Activated naive CD4-positive, alpha-beta T cell treated with anti-CD3 and anti-CD28 coated beads, Interleukin-2, amount 10 ng/mL, durations not matched to agents 7 days and 5 days (primary cell): ENCODE measurements at places on chromosomes 7 and 10.

- no peak for DNase-seq
These were observed 38.5 kb downstream of the BNIP3 start for GRCh38 chr10:131943021-131943814.

DNA sequence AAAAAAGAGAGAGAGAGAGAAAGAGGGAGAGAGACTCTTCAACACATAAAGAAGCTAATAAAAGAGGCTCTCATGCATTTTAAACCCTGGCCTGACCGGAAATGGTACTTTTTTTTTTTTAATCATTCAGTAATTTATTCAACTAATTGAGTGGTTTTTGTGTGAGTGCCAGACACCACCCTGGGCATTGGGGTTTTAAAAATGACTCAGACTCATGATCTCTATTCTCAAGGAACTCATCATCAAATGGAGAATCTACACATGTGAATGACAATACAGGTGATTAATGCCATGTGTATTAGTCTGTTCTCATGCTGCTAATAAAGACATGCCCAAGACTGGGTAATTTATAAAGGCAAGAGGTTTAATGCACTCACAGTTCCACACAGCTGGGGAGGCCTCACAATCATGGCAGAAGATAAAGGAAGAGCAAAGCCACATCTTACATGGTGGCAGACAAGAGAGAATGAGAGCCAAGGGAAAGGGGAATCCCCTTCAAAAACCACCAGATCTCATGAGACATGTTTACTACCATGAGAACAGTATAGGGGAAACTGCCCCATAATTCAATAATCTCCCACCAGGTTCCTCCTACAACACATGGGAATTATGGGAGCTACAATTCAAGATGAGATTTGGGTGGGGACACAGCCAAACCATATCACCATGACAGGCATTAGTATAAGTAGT, 158.5 kb upstream of the AUTS2 start:
- no peak for DNase-seq

- DNase-seq = no peak
These were observed 29.9 kb upstream of the ZNF273 start for GRCh38 chr7:64873155-64873500.

DNA sequence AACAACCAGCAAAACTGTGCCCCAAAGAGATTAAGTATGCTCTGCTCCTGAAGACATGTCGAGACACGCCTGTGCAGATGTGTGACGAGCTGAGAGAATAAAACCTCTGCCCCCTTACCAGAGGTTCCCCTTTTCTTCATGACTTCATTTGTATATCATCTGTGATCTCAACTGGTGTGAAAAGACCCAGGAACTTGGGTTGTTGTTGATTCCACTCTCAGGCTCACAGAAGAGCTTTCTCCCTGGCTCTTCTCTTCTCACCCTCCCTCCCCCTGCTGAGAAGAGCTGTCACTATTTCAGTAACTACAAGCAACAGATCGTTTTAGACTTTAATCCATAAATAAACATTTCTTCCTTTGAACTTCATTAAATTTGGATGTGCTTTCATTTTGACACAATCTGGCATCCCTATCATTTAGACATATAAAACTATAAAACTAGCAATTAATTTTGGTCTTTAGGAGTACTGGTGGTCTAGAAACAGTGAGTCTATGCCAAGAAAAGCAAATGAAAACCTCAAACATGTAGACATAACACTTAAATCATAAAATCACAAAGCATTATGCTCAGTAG, 179.3 kb upstream of the FZD8 start:
- no peak for DNase-seq

DNA sequence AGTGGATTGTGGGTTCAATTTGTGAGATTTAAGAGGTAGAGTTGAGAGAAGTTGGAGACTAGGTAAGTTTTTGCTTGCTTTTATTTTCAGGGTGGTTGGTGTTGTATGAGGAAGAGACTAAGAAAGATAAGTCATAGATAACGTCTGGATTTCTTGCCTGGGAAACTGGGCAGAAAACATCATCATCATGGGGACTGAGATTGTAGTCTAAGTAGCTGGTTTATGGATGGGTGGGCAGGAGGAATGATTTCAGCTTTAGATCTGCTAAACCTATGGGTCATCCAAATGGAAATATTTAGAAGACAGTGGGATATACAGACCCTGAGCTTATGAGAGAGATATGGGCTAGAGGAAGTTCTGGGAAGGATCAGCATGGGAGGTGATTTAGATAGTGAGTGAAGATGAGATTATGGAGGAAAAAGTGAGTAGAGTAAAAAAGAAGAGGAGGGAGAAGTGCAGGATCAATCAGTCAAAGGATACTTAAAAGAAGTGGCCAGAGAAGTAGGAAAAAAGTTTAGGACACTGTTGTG, 169.8 kb downstream of the WNT2 start:
- DNase-seq = no peak

- DNase-seq = no peak
These were observed 69.1 kb upstream of the LANCL2 start for GRCh38 chr7:55296070-55296469.

DNA sequence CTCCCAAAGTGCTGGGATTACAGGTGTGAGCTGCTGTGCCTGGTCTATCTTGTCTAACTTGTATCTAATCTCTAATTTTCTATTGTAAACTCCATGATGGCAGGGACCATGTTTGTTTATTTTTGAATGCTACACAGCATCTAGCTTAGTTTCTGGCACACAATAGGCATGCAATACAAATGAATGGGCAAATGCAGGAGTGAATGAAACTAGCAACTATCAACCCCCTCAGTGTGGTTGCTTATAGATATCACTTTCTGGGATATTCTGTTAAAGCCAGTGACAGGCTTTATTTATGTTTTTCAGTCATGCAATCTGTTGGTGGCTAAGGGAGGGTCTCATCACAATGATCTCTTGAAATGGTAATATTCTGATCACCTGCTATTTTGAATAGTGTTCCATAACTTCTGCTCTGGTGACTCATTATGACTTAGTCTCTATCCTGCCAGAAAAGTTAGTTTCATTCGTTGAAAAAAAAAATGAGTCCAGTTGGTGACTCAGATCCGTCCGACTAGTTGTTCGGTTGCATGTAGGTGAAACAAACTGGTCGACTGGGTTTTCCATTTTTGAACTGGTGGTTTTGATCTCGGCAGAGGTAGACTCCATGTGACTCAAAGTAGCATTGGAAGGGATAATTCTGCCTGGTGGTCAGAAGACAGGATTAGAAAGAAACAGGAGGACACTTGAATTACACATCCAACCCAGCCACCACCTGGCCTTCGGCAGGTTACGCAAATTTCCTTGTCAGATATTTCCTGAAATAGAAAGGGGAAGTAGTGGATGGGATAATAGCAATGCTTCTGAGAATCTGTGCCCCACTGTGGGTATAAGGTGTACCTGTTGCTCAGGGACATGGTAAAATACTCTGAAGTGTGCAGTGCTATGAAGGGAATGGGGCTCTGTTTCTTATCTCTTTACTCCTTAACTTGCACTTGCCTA, 76.8 kb downstream of the GATA3 start:
- peak; percentile 33 for DNase-seq

DNA sequence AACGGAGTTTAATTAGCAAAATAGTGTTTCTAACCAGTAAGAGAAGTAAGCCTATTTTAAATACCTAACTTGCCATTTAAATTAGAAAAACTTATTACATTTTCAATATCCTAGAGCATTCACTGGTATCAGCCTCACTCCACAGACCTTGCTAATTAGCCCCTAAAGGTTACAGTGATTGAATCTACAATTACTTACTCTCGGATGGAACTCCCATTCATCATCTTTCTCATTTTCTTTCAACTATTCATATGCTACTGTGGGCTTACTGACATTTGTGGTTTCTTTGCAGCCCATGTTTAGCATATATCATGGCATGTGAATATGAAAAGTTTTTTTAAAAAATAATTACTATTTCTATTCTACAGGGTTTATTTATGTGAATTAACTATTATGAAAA, 86.4 kb downstream of the GPR37 start:
- DNase-seq = no peak

GRCh38 chr10:113169853-113170460, 219.9 kb downstream of the TCF7L2 start:
- DNase-seq = no peak

DNA sequence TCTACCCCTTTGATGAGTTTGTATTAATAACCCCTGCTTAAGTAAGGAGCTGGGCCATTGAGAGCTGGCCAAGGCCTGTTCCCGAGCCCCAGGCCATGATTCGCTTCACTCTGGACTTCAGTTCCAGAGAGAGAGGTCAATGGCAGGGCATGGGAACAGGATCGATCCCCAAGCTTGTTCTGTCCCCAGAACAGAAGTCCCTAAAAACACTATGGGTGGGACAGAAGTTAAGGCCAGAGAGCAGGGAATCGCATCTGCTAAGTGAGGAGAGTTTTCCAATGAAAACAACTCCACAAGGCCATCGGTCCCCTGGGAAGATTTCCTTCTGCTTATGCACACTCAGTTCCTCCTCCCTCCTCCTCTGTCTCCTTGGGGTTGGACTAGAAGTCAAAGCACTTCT, 159.6 kb downstream of the LSM5 start:
- no peak for DNase-seq

- DNase-seq = no peak
These were observed 144.4 kb downstream of the BUB3 start for GRCh38 chr10:123298583-123298982.

DNA sequence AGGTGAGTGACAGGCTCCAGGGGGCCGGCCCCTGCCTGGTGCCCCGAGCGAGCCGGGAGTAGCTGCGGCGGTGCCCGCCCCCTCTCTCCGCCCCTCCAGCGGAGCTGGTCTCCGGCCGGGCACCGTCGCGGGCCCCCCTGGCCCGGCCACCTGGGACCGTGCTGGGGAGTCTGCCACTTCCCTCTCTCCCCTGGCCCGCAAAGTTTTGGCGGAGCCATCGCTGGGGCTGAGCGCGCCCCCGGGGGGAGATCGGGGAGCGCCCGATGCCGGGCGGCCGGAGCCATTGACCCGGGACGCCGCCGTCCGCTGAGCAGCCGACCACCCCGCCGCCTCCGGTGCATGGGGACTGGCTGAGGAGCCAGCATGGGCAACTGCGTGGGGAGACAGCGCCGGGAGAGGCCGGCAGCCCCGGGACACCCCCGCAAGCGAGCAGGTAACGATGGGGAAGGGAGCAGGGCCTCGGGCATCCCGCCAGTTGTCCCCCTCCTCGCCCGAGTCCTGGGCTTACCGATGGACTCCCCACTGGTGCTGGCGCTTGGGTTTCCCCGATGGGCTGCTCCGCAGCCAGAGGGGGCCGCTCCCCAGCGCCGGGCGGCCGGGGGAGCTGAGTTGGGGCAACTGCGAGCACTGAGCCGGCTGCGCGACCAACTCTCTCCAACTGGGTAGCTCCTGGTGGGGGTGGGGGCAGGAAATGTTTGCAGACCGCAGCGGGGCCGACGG, at the start of gene UBTD1:
Gene UBTD1, plus strand, starts transcription at position 84 of the 720 bp plus-strand sequence. Its CDS starts 280 bp downstream, at position 364.
- peak; percentile 57 for DNase-seq

DNA sequence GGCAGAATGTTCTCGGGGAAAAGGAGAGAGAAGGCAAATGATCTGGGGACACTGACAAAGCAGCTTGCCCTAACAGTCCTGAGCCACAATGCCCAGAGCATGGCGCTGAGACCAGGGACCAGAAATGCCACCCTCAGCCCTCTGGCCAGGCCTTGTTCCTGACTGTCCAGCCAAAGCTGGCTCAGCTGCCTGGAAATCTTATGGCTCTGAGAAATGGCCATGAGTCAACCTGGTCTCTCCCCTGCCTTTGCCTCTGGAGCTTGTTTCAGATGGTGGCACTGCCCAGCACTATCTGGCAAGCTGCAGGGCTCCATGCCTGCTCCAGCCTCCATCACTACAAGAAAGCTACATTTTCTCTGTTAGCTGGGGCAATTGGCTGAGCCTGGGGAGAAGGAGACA, 90.5 kb upstream of the PLXNA4 start:
- no peak for DNase-seq

DNA sequence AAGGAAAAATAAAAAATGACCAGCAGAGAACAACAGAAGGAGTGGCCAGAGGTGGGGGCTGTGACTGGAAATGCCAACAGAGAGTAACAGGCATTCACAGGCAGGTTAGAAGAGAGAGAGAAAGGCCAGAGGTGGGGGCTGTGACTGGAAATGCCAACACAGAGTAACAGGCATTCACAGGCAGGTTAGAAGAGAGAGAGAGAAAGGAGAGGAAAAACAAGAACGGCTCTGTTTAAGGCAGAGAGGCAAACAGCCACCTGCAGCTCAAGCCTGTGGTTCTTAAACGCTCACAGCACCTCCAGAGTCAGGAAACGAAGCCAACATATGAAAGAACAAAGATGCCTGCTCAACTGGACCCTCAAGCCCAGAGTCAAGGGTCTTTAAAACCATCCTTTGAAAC, 39.5 kb upstream of the DGKI start:
- DNase-seq = no peak

DNA sequence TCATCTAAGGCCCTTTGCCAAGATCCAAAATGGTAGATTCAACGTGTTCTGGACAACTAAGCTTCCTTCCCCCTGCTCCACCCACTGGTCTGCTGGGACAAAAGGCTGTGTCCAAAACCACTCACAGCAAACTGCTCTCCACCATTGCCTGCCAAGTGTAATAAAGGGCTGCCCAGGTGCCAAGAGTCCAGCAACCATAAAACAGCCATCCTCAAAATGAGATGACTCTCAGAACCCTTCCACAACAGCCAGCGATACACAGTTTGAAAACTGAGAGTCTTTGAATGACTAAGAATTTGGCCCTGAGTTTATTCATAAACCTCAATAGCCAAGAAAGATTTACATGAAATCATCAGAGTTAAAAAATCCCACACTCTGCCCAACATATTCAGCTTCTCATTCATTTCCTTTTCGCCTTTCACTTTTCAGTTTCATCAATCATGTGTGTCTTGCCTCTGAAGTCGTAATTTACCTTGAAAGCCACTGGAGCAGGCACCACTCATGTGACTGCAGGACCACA, 658.1 kb upstream of the MGMT start:
- no peak for DNase-seq

DNA sequence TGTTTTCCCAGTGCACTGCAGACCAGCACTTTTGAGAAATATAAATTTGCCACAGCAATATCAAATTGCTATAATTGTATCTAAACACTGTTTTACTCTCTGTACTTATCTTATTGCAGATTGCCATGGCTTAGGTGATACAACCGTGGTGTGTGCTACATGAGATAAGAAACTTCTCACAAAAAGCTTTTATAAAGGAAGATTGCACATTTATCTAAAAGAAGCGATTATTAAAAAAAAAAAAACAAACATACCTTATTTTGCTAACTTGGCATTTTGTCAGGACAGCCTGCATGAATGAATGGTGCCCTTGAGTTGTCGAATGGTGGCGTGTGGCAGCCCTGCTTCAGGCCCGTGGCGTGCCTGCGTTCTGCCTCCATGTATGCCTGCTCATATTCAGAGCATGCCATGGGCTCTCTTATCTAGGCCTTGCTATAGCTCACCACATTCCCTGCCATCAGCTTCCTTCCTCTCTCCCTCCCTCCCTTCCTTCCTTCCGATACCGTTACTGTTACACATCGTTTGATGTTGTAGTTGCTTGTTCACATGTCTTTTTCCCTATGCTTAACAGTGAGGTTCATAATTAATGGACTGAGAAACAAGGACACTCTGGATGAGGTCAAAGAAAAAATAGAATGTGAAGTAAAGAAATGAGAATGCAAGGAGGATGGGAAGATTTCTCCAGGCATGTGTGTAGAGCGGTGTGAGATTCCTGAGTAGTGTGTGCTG, 34.9 kb downstream of the PRKAR2B start:
- no peak for DNase-seq
